ENCODE measurements at places on chromosomes 5 and 9. TPM values are rescaled to one million over a fixed set of nuclear protein-coding genes. Genes with fewer than 3 reads are reported as not detected.

Gene SLC25A48
- total RNA-seq, result 2.8 TPM

Gene SPATA6L
- 6.3 TPM for total RNA-seq

Gene ANKRD31
- not detected for total RNA-seq

Gene SNCB
- total RNA-seq, result not detected

Gene POU4F3
- not detected for total RNA-seq

DNA sequence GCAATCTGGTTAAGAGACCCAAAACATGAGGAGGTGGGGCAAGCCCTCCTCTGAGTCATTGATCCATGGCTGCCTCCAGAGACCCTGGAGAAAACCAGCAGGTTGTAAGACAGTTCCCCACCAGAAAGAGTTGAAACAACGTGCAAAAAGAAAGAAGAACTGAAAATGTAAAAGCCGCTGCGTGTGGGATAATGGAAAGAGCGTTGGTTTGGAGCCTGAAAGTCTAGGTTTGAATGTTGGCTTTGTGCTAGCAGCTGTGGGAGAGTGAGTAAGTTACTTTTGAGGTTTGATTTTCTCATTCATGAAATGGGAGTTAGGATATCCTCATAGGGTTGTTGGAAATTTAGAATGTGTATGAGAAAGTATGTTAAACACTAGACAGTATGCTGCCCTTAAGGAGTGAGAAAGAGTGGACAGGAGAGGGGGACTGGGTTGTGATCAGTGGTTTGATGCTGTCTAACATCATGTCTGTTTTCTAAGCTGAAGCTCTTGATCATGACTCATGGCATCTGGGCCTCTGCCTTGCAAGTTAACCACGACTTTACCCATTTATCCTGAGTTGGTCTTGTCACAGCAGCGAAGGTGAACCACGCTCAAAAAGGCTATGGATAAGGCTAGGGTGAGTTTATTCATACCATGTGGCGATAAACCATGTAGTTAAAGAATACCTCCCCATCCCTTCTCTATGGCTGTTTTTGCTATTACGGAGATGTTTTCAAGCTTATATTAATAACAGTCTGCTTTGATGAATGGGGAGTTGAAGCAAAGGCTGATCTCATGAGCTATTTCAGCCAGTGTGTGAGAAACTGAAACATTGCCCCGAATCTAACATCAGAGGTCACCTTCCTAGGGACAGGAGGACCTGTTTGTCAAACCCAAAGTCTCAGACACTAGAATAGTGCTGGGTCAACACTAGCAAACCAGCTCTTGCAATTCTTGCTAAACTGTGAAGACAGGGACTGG is 41.3 kb downstream of the ZNF366 start:
- no peak for DNase-seq

DNA sequence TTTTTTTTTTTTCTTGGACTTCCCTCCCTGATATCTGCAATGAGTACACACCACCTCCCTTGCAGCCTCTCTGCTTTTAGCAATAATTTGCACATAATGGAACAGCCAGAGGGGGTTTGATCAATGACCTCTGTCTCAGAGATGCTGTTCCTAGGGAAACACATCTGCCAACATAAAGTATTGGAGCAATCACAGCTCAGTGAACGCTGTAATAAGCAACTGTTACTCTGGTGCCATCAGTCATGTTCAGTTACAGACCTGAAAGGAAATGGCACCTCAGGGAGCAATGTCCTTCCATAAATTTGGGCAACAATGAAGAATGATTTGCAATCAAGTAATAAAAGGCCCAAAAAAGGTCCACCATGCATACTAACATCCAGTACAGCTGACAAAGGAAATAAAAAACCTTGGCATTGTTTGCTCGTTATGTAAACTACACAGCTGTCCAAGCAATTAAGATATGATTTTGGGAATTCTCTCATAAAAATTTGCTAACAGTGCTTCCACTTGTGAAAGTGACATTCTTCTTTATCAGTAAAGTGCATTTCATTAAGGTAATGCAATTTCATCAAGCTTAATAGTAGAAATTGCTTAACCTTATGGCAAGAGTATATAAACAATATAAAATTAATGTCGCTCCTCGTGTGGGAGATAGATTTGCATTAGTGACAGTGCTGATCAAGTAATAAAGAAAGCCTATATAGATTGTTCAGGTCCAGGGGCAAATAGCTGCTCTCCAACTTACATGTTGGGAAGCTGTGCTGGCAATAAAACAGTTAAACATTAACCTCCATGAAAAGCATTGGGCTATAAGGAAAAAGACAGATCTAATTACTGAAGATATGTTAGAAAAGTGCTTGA is 167.8 kb downstream of the RASEF start:
- DNase-seq, result peak; percentile 5

DNA sequence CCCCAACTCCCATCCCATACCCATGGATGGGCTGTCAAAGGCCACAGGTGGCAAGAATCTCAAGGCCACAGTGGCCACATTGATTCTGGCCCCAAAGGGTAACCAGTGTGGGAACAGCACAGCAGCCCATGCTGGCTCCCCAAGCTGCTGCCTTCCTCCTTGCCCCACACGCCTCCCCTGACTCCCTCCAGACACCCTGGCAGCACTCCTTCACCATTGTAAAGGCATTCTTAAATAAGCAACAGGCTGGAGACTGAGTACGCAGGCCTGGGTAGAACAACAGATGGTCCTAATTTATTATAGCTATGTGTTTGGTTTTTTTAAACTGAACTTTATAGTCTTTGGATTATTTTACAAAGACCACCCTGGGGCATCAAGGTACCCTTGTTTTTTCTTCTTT is 158.8 kb downstream of the TSSK1B start:
- DNase-seq, result no peak

DNA sequence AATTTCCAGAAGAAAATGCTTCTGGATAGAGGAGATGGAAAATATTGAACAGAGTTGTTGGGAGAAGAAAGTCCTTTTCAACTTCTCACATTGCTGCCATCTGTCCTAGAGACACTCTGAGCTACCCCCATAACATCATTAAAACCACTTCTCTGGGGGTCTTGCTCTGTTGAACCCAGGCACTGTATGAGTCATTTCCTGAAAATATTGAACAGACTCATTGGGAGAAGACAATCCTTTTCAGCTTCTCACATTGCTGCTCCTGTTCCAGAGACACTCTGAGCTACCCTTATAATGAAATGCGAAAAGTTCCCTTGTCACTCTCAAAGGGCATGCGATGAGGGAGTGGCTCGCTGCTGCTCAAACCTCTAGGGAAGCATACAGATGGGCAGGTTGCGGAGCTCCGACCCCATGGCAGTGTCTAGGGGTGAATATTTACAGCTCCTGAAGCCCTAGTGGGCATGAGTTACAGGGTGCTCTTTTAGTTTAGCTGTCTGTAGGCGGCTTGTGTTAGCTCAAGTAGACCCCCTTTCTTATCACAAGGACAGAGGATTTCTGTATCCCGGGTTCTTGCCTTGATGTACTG is 90.7 kb downstream of the CDKN2A start:
- no peak for DNase-seq

GRCh38 chr9:101527066-101527465 is 6.6 kb upstream of the RNF20 start:
- DNase-seq, result no peak

GRCh38 chr5:20524991-20525529 is 537.1 kb upstream of the CDH18 start:
- DNase-seq, result no peak

GRCh38 chr5:142053426-142054151 is 40.8 kb upstream of the GNPDA1 start:
- no peak for DNase-seq

- peak; percentile 38 for DNase-seq
Observed at GRCh38 chr5:134878403-134878802, 4.2 kb downstream of the TXNDC15 start.

DNA sequence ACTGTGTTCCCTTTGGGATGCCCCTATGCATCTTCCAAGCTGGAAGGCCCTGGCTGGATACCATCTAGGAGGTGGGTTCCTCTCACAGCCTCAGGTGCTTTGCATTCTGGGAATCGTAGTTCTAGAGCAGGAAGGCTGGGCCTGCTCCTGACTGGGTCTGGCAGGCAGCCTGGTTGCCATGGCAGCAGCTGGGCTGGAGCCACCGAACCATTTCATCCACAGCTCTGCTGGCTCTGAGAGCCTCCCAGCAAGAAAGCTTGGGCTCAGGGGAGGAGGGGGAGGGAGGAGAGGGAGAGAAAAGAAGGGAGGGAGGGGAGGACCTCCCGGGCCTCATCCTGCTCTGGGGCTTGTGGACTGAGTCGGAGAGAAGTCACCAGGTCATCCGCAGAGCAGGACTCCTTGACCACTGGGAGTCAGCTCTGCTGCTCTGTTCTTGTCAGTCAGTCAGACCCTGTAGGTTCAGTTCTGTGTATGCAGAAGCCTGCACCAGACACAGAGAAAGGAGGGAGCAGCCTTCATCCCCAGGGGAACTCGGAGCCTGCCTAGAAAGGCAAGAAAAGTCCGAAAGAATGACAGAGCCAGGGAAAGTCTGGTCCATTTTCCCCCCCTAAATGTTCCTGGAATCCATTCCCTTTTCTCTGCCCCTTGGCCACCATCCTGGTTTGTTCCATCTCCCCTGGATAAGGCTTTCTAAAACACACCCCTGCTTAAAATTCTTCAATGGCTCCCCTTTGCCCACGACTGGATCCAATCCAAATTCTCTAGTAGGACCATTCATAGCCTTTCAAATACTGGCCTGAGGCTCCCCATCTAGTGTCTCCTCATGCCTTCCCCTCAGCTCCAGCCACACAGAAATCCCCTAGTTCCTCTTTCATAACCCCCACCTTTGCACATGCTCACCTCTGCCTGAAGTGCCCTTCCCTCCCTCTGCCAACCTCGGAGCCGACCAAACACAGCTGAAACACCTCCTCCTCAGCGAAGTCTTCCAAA is 65.4 kb upstream of the ARAP3 start:
- peak; percentile 39 for DNase-seq

Measured in left colon (tissue), 2 donors.